ENCODE measurements at places on chromosomes 3 and 15.

- no peak for DNase-seq
These were observed 1225.1 kb downstream of the OTOL1 start for GRCh38 chr3:162721736-162722135.

GRCh38 chr3:76497636-76498035 is 542.3 kb upstream of the ROBO2 start:
- DNase-seq, result no peak

DNA sequence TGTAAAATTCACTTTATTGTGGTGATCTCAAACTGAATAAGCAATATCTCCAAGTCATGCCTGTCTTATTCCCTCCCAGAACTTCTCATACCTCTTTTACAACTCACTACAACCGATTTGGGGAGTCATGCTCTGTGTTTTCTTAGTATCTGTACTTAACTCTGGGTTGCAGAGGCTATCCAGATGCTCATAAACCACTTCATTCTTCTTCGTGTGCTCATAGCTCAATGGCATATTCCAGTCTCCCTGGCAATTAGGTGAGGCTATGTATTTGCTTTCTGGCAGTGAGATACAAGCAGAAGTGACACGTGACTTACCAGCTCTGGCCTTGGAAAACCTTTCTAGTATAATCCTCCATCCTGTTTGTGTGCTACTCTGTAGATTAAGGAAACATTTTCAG is 360.9 kb downstream of the ZNF385D start:
- DNase-seq, result no peak

DNA sequence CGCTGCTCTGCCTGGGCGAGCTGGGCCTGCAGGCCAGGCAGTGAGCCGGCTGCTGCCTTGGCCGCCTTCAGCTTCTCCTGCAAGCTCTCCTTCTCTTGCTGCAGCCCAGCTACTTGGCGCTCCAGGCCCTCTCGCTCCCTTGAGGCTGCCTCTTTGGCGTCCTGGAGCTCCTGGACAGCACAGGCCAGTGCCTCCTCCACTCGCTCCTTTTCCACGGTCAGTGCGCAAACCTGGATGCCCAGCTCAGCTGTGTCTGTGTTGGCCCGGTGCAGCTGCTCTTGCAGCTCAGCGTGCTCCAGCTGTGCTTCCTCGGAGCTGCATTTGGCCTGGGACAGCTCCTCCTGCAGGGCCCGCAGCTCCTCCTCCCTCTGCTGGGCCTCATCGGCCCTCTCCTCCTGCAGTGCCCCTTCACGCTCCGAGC is 23.1 kb downstream of the CXCR6 start:
- DNase-seq, result no peak

- DNase-seq, result no peak
These were observed 100.6 kb upstream of the IGF1R start for GRCh38 chr15:98547741-98548138.

GRCh38 chr15:91348752-91349500 is 248.9 kb downstream of the SV2B start:
- peak; percentile 77 for DNase-seq

DNA sequence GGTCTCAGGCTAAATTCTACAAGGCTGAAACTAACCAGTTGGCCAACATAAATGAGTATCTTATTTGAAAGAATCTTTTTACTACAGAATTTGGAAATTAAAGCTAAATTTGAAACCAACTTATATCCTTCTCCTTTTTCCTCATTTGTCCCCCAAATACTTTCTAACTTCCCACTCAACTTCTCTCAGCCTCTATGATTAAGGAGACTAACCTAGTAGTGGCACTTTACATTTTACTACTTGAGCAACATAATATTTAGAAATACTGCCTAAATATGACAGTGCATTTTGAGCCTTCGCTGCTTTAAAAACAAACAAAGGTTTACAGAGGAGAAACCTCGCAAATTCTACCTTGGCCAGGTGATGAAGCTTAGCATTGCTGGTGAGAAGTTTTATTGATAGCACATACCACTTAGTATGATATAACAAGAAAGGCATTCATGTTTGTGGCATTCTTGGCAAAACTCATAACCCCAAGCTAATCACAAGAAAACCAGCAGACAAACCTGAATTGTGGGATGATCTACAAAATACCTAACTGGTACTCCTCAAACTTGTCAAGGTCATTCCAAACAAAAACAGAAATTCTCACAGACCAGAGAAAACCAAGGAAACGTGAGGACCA is 432.1 kb upstream of the CFAP20DC start:
- DNase-seq, result no peak

GRCh38 chr15:63946524-63947065 is 99.7 kb downstream of the DAPK2 start:
- no peak for DNase-seq

GRCh38 chr15:67608638-67608959 is 66.1 kb downstream of the MAP2K5 start:
- DNase-seq, result no peak

GRCh38 chr3:120155108-120155507 is 60.9 kb upstream of the GSK3B start:
- no peak for DNase-seq

DNA sequence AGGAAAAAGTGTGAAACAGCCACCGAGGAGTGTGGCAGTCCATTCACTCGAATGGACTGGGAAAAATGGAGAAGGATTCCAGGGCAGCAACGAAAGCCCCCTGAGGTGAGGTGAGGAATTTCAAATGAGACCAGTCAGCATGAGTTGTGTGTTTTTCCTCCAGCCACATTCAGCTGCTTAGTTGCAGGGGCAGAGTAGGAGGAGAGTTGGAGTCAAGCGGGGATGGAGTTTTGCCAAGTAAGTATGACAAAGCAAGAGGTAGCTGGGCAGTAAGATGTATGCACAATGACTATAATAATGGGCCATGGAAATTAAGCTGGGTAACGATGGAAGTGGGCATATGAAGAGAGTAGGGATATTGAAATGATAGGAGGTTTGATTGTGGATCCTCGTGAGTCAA is 64.4 kb downstream of the CCDC54 start:
- no peak for DNase-seq

DNA sequence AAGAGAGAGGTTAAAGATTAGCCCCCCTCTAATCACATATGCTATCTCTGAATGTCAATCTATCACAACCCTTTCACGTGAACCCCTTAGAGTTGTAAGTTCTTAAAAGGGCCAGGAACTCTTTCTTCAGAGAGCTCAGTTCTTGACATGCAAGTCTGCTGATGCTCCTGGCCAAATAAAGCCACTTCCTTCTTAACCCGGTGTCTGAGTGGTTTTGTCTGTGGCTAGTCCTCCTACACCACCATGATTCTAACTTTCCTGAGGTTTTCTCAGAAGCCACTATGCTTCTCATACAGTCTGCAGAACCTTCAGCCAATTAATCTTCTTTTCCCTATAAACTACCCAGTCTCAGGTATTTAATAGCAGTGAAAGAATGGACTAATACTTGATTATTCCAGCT is 231.1 kb upstream of the CNTN6 start:
- DNase-seq, result no peak

DNA sequence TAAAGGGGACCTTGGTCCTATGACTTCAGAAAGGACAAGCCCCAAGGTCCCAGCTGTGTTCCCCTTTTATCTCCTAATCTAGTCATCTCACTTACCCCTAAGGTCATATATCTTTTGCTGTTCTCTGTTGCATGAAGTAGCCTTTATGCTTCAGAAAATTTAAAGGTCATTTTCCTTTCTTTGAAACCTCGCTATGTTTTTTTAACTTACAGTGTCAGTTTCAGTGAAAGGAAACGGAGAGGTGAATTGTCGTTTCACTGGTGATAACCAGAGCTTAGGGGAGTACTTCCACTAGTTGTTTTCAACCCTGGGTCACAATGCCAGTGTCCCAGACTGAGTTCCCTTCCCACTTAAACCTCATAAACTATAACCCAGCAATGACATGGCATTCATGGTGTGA is 357.4 kb downstream of the GAP43 start:
- no peak for DNase-seq

DNA sequence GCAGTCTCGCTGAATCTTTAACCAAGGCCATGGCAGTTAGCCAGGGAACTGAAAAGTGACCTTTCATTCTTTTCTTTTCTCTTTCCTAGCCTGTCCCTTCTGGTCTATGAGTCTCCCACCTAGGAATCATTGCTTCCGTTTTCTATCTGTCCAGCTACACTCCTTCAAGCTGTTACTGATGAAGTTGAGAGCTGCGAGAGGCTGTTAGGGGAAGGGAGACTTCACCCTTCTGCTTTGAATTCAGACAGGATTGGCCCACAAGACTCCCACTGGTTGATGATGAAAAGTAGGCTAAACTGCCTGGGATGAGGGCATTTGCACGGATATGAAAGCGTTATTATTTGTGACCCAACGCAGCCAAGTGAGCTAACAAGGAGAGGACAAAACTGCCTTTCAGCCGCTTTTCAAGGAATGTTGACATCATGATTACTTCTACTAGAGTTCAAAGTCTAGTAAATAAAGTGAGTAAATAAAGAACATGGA is 30.2 kb downstream of the EIF4E3 start:
- DNase-seq, result no peak

DNA sequence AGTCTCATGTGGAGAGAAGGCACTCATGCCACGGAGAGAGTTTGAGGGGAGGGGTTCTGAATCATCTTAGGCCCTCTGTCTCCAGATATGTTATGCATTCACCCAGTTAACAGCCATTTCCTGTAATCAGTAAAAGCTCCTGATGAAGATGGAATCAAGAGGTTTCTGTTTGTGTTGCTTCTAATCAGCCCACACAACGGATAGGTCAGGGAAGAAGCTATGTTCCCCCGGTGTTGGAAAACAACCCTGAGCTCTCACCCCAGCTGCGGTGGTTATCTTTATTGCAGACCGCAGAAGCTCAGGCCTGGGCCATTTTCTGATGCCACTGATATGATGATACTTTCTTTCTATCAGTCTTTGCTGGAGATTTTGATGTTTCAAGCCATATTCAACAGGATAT is 338.5 kb upstream of the ONECUT1 start:
- no peak for DNase-seq

DNA sequence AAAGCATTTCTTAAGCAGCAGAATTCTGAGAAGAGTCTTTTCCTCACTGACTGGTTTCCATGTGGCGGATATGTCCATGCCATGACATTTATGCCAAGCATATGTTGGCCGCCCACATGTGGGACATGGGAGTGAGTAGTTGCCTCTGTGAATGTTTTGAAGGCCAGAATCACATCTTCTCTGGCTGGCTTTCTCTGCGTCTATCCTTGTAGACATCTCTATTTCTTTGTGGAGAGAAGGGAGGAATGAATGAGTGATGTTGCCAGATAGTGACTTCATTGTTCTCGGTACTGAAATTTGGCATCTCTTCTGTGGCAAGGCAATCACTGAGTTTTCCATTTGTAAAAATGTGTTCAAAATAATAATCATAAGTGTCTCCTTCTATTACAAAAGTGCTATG is 316.0 kb downstream of the CLSTN2 start:
- no peak for DNase-seq

- peak; percentile 7 for DNase-seq
These were observed 490.7 kb downstream of the RBMS3 start for GRCh38 chr3:29771602-29772001.

GRCh38 chr3:110267304-110267845 is 804.2 kb upstream of the NECTIN3 start:
- DNase-seq, result no peak

GRCh38 chr3:10600296-10600714 is 94.9 kb upstream of the ATP2B2 start:
- DNase-seq, result no peak

GRCh38 chr15:72991026-72991425 is 61.2 kb upstream of the NEO1 start:
- DNase-seq, result no peak

GRCh38 chr3:16183601-16184270 is 9.3 kb downstream of the GALNT15 start:
- no peak for DNase-seq

DNA sequence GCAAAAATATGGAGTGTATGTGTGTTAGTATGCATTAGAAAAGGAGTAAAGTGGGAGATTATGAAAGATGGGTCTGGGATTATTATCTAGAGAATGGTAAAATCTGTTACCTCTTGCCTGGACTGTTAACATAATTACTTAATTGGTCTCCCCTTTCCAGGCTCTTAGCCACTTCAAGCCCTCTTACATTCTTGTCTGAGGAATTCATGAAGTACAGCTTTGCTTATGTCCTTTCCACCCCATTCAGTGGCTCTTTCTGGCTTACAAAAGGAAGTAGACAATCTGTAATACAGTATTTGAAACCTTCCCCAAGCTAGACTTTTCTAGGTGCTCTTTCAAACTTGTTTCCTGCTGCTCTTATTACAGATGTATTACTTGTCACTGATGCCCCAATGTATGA is 129.8 kb downstream of the MBNL1 start:
- no peak for DNase-seq

DNA sequence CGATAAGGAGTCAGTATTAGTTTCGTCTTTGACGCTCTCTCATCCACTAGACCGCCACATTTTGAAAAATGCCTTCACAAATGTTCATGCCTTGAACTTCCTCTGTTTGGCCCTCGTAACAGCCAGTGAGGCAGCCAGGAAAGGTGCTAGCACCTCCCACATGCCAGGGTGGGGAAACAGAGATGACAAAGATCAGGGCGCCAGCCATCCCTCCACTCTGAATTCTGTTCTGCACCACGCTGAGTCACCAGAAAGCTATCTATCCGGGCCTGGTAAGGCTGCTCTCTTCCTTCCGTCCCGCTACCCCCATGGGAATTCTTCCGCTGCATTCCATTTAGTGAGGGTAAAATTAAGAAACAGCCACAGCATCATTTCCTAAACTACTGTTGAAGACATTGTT is 31.3 kb upstream of the BCL2L10 start:
- no peak for DNase-seq

DNA sequence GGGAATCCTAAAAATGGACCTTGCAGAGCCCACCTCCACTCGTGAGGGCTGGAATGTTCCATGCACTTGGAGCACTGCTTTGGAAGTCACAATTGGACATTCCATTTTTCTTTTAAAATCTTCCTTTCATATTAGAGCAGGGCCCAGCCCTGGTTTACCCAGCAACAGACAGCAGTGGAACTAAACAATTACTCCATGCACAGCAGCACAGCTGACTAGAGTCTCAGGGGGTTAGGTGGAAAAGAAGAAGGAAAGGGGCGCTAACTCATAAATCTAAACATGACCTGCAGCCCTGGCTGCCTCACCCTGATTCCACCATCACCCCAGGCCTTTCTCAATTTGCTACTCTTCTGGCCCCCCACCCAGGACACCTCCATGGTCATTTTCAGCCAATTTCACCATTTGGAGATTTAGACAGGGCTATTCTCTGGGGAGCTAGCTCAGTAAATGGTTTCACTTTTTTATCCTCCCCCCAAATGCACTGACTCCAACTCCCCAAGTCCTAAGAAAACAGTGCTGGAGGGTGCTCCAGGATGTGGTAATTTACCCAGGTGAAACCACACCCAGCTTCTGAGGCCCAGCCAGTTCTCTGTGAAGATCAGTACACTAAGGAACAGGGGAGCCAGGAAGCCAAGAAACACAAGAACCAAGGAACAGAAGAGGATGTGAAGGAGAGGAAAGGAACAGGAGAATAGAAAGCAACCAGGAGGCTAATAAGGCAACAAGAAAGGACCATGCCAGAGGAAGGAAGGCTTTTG is 1.6 kb upstream of the LRRC31 start:
- DNase-seq, result no peak

- DNase-seq, result no peak
These were observed 24.1 kb downstream of the PIGB start for GRCh38 chr15:55343168-55343567.

Measured in HL-60 (cell line).